Colonic mucosa (tissue), 4 donors: ENCODE measurements at places on chromosomes 7 and 10. TPM values are rescaled to one million over a fixed set of nuclear protein-coding genes. Genes with fewer than 3 reads are reported as not detected.

DNA sequence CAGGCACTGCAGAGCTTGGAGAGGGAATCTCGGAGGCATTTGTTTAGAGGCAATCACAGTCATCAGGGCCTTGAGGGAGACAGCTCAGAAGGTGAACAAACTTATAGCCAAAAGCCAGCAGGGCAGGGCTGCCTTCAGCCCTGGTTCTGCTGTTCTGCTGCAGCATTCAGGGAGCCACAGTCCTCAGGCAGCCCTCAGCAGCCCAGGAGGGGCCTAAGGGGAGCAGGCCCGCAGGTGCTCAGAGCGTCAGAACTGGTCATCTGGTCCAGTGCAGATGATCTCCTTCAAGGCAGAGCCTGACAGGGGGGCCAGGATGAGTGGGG is 84.7 kb downstream of the ARHGAP22 start:
- no peak overlapping the region for H3K27ac ChIP-seq
- no peak overlapping the region for H3K4me3 ChIP-seq
- peaks cover 14% of the 10 kb centered on the region for H3K27me3 ChIP-seq
- H3K36me3 ChIP-seq, result no peaks in the 10 kb centered on the region
- no peak for DNase-seq

DNA sequence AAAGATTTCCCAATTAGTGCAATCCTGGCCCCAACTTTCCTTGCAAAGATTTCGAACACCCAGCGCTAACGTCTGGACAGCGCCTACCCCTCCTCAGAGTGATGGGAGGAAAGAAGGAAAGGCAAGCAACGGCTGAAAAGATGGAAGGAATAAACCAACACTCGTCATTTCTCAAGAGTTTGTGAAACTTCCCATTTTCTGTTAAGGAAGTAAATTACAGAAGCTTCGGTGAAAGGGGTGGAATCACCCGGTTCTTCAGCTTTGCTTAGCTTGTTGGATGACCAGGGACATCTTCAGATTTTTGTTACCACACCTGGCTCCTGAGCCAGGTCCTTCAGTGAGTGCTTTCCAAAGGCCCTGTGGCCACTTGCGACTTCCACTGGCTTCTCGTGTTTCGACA is 313.1 kb downstream of the SKIDA1 start:
- no peaks in the 10 kb centered on the region for H3K36me3 ChIP-seq
- no peak overlapping the region for H3K27ac ChIP-seq
- no peak for DNase-seq
- H3K4me3 ChIP-seq, result no peak overlapping the region
- no peaks in the 10 kb centered on the region for H3K4me1 ChIP-seq

Gene IGF2BP3
- 1.2 TPM for total RNA-seq

Gene TAS2R41
- not detected for total RNA-seq

Gene CRHR2
- total RNA-seq, result not detected
